ENCODE measurements at places on chromosomes 2 and 18. TPM values are rescaled to one million over a fixed set of nuclear protein-coding genes. Genes with fewer than 3 reads are reported as not detected.

DCDC2C gene
- not detected for polyA plus RNA-seq

DTNA gene
- polyA plus RNA-seq, result 7.9 TPM

KIAA2012 gene
- 0.11 TPM for polyA plus RNA-seq

DTNB gene
- 15.3 TPM for polyA plus RNA-seq

DNA sequence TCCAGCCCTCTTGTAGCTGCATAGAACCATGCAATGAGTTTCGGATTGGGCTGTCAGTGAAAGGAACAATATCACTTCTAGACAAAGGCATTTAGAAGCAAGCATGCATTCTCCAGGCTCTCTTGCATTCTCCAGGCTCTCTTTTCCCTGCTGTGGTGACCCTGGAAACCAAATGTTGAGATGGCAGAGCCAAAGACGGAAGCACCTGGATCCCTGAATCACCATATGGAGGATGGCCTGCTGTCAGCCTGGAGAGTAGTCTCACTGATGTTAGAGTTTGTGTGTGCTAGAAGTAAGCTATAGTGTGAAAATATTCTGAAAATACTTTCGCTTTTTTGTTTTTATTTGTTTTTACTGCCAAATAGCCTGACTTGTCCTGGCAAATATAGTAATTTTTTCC, 203.9 kb downstream of the C1D start:
- DNase-seq, result no peak
- H3K4me1 ChIP-seq, result peaks cover 16% of the 10 kb centered on the region
- H3K4me3 ChIP-seq, result no peak overlapping the region
- H3K27ac ChIP-seq, result no peak overlapping the region

DNA sequence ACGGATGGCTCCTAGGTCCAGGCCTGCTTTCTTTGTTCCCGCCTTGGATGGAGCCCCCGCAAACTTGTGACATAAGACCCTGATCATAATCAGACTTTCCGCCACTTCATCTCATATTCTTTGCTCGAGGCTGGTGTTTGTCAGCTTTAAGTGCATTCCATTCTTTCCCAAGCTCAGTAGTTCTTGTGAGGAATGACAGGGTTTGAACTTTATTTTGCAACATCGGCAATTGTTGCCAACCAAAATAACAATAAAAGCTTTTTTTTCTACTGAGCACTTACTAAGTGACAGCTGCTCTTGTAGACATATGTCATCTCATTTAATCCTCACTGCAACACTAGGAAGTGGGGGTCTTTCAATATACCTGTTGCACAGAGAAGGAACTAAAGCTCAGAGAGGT, 178.8 kb upstream of the ST6GAL2 start:
- H3K4me3 ChIP-seq, result no peak overlapping the region
- H3K27ac ChIP-seq, result no peak overlapping the region
- H3K36me3 ChIP-seq, result no peaks in the 10 kb centered on the region
- H3K27me3 ChIP-seq, result no peaks in the 10 kb centered on the region
- DNase-seq, result no peak
- no peaks in the 10 kb centered on the region for H3K4me1 ChIP-seq

DNA sequence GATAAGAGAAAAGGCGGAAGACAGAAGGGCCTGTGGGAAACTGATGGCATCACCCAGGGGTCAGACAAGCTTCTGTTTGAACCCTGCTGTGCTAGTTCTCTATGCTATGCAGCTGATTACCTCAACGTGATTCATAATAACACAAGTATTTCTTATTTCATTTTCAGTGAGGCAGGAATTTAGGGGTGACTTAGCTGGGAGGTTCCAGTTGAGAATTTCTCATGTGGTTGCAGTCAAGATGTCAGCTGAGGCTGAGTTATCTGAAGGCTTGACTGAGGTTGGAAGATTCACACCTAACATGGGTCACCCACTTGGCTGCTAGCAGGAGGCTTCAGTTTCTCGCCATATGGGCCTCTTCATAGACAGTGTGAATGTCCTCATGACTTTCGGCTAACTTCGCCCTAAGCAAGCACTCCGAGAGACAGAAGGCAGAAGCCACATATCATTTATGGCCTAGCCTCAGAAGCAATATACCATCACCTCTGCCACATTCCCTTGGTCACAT, 34.0 kb upstream of the TMEM131 start:
- no peak for DNase-seq
- no peak overlapping the region for H3K4me3 ChIP-seq
- no peak overlapping the region for H3K27ac ChIP-seq
- no peaks in the 10 kb centered on the region for H3K27me3 ChIP-seq

DNA sequence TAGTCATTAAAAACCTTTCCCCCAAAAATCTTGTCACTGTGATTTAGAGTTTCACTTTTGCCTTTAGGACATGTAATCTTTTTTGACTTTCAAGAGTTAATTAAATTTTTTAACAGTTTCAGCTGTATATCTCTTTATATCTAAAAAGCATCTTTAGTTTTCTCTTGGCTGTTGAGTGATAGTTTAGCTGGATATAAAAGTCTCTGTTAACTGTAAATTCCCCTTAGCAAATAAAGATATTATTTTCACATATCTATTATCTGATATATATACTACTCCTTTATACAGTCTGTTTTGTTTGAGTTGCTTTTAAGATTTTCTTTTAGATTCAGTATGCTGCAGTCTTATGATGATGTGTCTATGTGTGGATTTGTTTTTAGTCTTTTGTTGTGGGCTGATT, 98.9 kb upstream of the CNGA3 start:
- no peaks in the 10 kb centered on the region for H3K4me1 ChIP-seq
- H3K27ac ChIP-seq, result no peak overlapping the region
- no peak for DNase-seq
- H3K36me3 ChIP-seq, result no peaks in the 10 kb centered on the region
- H3K4me3 ChIP-seq, result no peak overlapping the region

DNA sequence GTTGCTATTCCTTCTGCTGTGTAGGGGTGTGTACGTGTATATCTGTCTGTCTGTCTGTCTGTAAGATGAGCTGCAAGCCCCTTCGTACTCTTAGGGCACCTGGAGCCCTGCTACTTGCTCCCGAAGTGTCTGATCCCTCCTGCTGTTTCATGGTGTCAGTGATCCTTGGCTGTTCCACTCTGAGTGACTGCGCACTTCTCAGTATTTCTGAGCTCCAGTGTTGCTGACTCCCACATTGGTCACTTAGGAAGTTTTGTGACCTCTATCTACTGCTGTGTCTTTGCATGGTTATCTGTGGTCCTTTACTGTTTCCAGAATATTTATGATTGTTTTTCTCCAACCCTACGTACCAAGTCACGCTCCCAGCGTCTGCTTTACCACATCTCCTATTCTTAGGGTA, 16.2 kb downstream of the SEMA4F start:
- no peak overlapping the region for H3K27ac ChIP-seq
- peaks cover 3% of the 10 kb centered on the region for H3K36me3 ChIP-seq
- peaks cover 3% of the 10 kb centered on the region for H3K4me1 ChIP-seq
- no peak overlapping the region for H3K4me3 ChIP-seq

DNA sequence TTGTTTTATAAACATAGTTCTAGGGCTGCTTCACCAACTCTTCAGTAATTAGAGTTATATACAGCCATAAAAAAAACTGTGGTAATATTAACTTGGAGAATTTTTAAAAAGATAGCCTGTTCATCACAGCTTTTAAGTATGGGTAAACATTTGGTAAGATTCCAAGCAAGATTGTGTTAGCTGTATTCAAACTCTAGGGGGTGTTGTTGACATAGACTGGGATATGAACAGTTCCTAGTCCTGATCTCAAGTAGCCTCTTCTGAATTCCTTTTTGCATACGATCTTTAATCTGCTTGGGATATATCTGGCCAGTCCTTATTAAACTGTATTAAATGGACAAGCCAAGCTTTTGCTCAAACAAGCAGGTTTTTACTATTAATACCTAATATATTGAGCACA, 13.4 kb downstream of the NOP58 start:
- peaks cover 71% of the 10 kb centered on the region for H3K36me3 ChIP-seq
- no peak overlapping the region for H3K4me3 ChIP-seq
- no peaks in the 10 kb centered on the region for H3K4me1 ChIP-seq
- peak overlapping the region; percentile 61 for H3K27ac ChIP-seq
- DNase-seq, result peak; percentile 53
- no peaks in the 10 kb centered on the region for H3K27me3 ChIP-seq

GRCh38 chr2:30464544-30465170, 17.6 kb downstream of the LCLAT1 start:
- no peak overlapping the region for H3K4me3 ChIP-seq
- H3K4me1 ChIP-seq, result no peaks in the 10 kb centered on the region
- no peak overlapping the region for H3K27ac ChIP-seq
- H3K36me3 ChIP-seq, result no peaks in the 10 kb centered on the region
- no peak for DNase-seq
- no peaks in the 10 kb centered on the region for H3K27me3 ChIP-seq

DNA sequence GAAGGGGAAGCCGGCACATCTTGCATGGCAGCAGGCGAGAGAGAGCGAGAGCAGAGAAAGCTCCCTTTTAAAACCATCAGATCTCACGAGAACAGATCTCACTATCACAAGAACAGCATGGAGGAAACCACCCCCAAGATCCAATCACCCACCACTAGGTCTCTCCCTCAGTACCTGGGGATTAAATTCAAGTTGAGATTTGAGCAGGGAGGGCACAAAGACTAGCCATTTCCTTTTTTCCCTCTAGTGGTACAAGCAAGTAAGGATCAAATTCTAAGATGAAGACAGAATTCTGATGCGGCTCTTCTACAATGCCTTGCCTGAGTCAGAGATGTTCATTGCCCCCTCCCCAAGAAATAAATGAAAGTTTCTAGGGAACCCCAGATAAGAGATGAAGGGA, 45.6 kb upstream of the ANKRD44 start:
- H3K27me3 ChIP-seq, result no peaks in the 10 kb centered on the region
- H3K4me3 ChIP-seq, result no peak overlapping the region
- H3K36me3 ChIP-seq, result no peaks in the 10 kb centered on the region
- DNase-seq, result no peak

- DNase-seq, result no peak
- no peaks in the 10 kb centered on the region for H3K27me3 ChIP-seq
- H3K27ac ChIP-seq, result no peak overlapping the region
These were observed 327.3 kb downstream of the XIRP2 start for GRCh38 chr2:167215595-167215994.

- H3K4me3 ChIP-seq, result no peak overlapping the region
- no peaks in the 10 kb centered on the region for H3K36me3 ChIP-seq
- no peak overlapping the region for H3K27ac ChIP-seq
- H3K4me1 ChIP-seq, result no peaks in the 10 kb centered on the region
- no peaks in the 10 kb centered on the region for H3K27me3 ChIP-seq
These were observed 277.2 kb upstream of the MGAT5 start for GRCh38 chr2:133976659-133977058.

GRCh38 chr2:172496160-172496608, 59.7 kb upstream of the PDK1 start:
- no peaks in the 10 kb centered on the region for H3K4me1 ChIP-seq
- no peaks in the 10 kb centered on the region for H3K27me3 ChIP-seq
- H3K36me3 ChIP-seq, result peaks cover 59% of the 10 kb centered on the region
- no peak for DNase-seq
- no peak overlapping the region for H3K4me3 ChIP-seq

GRCh38 chr2:105746177-105747080, 1.7 kb downstream of the NCK2 start:
- peaks cover 1% of the 10 kb centered on the region for H3K36me3 ChIP-seq
- DNase-seq, result peak; percentile 33
- H3K27me3 ChIP-seq, result no peaks in the 10 kb centered on the region
- peak overlapping the region; percentile 93 for H3K4me3 ChIP-seq
- no peak overlapping the region for H3K27ac ChIP-seq

- no peak for DNase-seq
- H3K36me3 ChIP-seq, result no peaks in the 10 kb centered on the region
- no peak overlapping the region for H3K27ac ChIP-seq
- no peak overlapping the region for H3K4me3 ChIP-seq
These were observed 179.4 kb downstream of the ALPK2 start for GRCh38 chr18:58449464-58449863.
